ENCODE measurements at places on chromosomes 4 and X.

DNA sequence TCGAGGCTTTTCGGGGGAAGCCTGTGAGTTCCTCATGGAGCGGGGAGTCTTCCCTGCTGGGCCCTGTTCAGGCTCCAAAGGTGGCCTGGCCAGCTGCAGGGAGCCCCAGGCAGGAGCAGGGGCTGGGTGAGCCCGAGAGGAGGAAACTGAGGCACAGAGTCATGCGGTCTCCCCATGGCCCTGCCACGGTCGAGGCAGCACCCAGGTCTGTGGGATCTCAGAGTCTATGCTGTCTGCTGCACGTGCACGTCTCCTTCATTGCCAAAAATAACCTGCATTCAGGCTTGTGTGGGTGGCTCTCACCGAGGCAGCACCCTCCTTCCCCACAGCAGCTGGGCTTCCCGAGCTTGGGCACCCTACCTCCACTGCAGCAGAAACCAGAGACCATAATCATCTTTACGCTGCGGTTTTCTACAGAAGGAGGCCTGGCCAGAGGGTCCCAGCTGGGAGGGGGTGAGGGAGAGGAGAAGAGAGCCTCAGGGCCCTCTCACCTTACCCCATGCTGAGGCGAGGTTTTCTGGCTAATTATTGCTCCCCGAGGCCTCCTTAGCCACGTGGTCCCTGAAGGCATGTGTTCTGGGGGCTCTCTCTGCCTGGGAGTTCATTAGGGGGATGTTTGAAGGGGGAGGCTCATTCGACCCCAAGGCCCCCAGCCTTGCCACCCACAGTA, 64.3 kb downstream of the CPZ start:
- DNase-seq: no peak

DNA sequence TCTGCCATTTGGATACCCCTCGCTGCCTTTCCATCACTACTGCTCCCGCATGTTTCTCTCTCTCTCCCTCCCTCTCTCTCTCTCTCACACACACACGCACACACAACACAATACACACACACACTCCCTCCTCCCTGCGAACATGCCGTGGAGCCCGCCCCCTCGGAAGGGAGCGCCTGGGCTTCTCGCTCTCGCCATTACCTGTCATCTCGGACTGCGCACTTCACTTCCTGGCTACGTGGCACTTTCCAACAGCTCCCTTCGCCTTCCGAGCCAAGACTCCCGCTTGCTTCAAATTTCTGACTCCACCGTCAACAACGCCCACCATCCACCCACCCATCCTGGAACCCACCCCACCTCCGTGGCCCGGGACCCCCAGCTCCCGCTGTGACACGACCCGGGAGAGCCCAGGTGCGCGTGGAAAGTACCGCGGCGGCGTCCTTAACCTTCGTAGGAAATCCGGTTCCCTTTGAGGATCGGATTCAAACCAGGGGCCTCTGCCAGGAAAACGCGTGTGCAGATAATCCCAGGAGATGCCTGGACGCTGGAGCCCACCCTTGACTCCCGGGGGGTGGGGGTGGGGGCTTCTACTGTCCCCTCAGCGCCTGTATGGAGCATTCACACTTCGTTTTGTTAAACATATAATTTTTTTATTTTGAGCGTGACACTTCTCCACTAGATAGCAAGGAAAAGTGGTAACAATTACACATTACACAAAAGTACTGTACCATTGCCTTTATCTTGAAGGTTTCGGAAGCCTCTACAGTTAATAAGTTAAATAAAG, 12.5 kb downstream of the ARX start:
- no peak for DNase-seq

- DNase-seq: no peak
Observed at GRCh38 chr4:41921476-41921875, 13.8 kb upstream of the TMEM33 start.

GRCh38 chr4:100742045-100742444, 224.2 kb upstream of the EMCN start:
- DNase-seq: no peak

- no peak for DNase-seq
Observed at GRCh38 chrX:103536071-103536470, 16.8 kb upstream of the RAB40A start.

DNA sequence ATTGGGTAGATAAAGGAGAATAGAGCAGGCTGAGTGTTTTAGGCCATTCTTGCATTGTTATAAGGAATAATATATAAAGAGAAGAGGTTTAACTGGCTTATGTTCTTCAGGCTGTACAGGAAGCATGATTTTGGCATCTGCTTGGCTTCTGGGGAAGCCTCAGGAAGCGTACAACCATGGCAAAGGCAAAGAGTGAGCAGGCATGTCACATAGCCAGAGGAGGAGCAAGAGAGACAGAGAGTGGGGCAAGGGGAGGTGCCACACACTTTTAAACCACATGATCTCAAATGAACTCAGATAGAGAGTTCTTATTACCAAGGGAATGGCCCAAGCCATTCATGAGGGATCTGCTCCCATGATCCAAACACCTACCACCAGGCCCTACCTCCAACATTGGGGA, 4.4 kb upstream of the METTL14 start:
- DNase-seq: no peak

- DNase-seq: no peak
Observed at GRCh38 chr4:170887396-170887795, 797.6 kb upstream of the AADAT start.

- no peak for DNase-seq
Observed at GRCh38 chr4:88792821-88793220, 95.2 kb upstream of the NAP1L5 start.

GRCh38 chrX:151789179-151789800, 54.7 kb downstream of the CNGA2 start:
- no peak for DNase-seq

GRCh38 chr4:11635342-11635741, 206.6 kb upstream of the HS3ST1 start:
- no peak for DNase-seq

DNA sequence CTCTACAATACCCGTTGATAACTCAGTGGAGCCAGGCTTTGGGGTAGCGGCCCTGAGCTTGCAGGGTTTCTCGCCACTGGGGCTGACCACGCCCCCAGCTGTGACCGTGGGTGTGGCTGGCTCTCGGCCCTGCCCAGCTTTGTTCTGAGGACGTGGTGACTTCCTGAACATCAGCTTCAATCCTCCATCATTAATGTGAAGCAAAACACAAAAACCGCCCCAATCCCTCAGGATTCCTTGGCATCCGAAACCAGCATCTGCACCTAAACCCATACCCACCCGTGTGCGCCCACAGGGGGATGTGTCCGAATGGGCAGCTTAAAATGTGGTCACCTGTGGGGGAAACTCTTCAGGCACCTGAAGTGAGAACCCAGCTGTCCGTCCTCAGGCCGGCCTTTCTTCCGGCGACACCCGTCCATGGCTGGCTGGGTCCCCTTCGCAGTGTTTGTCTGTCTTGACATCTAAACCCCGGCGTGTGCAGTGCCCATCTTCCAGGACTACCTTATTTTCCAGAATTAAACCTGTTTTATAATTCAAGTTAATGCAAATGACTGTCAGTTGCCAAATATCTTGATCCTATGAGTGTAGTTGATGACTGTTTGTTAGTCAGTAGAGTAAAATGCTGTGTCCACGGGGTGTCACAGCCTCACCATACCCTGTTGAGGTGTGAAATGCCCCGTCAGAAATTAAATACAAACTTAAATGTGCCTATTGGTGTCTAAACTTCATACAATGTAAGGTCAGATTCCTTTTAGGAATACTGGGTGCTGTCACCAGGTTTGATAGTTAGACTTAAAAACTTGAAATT, 27.3 kb downstream of the NELFA start:
- no peak for DNase-seq

DNA sequence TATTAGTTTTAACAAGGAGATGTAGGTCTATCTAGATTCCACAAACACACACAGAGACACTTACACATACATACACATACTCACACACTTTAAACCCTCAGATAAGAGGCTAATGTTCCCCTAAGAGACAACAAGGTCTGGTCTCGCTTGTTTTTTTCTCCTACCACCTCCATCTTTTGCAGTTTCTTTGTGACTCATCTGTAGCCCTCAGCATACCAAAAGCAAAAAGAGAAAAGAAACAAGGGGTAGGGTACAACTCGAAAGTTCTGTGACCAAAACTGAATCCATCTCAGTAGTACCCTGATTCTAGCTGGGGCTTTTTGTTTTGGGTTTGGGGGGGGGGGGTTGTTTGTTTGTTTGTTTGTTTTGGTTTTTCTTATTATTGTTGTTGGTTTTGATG, 12.2 kb upstream of the EXOSC9 start:
- no peak for DNase-seq

- no peak for DNase-seq
Observed at GRCh38 chr4:69649207-69649606, 3.8 kb downstream of the UGT2A1 start.

DNA sequence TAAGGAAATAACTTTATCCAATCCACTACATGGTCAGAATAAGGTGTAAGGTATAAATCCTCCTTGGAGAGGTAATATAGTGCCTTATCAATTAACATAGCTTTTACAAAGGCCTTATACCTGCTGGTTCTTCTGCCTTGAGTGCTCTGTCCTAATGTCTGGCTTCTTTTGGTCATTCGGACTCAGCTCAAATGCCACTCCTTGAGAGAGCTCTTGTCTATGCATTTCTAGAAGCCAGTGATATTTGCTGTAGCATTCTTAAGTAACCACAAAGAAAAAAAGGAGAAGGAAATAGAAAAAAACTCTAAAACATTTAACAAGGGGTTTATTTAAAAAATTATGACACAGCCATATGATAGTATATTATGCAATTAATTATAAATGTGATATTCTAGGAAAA, 444.8 kb upstream of the SLIT2 start:
- no peak for DNase-seq

GRCh38 chr4:176830971-176831370, 38.2 kb upstream of the VEGFC start:
- DNase-seq: no peak

- DNase-seq: no peak
Observed at GRCh38 chrX:154321594-154321993, 26.0 kb downstream of the TKTL1 start.

- DNase-seq: no peak
Observed at GRCh38 chr4:75715105-75715799, 9.1 kb upstream of the USO1 start.

Measured in stimulated activated CD4-positive, alpha-beta T cell treated with anti-CD3 and anti-CD28 coated beads, Interleukin-2, amount 100 ng/mL, for 4 hours (primary cell).